ENCODE measurements at places on chromosomes 5 and 9.
A peak's percentile ranks its signal among the peaks of the same experiment; 100 is the strongest.

GRCh38 chr5:8726383-8727036, 819.4 kb downstream of the SEMA5A start:
- DNase-seq, result no peak

DNA sequence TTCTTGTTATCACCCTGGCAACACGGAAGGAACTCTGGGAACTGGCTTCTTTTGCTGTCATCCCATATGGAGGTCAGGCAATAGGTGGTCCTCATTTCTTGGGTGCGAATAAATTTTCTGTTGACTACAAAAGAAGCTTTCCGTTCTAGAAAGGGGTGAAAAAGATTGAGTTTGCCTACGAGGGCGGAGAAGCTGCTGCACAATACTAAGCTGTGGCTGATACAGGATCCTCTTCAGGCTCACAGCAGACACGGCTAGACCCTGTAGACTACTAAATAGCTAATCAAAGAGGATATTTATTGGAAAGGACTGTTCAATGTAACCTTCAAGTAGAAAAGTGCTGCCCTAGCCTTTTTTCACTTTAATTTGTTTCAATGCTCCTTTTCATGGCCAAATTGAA, 58.1 kb downstream of the TJP2 start:
- no peak for DNase-seq

DNA sequence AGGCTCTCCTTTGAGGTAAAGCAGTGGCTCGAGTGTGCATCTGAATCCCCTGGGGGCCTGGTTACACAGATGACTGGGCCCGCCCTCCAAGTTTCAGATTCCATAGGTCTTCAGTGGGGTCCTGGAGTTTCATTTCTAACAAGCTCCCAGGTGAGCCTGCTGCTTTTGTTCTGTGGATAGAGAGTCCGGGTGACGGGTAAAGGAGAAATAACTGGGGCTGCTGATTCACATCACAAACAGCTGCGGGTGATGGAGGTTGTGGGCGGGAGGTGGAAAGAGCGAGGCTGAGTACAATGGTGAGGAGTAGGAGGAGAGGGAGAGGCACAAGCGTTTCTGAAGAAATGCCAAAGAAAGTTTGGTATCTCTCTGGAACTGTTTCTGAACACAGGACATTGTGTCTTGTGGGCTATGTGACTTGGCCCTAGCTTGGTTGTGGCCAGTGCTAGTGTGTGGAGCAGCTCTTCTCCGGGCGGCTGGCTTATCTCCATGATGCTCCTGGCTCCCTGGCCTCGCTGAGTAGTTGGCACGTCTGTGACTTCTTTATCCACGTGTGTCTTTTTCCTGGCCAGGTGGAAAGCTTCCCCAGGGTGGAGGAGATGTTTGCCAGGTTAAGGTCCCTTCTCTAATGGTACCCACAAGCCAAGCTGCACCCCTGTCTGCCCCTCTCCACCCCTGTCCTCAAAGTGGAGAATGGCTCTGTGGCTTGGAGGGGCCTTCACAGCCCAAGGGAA, 61.7 kb downstream of the HSPA4 start:
- peak; percentile 63 for DNase-seq

DNA sequence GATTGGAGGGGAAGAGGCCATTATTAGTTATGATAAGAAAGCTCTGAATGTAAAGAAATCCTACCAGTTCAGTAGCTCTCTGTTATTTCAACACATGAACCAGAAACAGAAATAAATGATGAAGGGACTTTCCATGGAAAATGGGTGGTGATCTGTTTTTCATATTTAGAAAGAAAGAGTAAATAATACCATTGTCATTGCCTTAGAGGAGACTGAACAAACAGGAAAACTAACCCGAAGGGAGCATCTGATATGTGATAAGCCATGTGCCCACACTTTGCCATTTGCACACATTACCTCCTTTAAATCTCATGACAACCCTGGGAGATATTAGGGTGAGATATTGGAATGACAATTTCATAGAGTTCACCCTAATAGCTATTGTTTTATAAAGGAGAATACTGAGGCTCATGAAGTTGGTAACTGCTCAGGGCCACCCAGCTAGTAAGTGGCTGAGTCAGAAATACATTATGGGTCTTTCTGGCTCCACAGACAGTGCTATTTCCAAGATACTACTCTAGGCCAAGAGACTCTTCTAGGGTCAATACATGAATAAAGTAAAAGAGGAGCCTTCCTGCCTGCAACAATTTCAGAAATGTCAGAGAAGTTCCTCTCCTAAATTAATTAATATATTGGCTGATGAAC, 111.0 kb upstream of the SLIT3 start:
- DNase-seq, result peak; percentile 51

GRCh38 chr5:129652349-129653056, 95.4 kb upstream of the MINAR2 start:
- no peak for DNase-seq

GRCh38 chr5:133714161-133714915, 102.0 kb upstream of the FSTL4 start:
- DNase-seq, result peak; percentile 15

- DNase-seq, result no peak
Measured at GRCh38 chr5:73094415-73094814, 26.0 kb upstream of the TMEM171 start.

DNA sequence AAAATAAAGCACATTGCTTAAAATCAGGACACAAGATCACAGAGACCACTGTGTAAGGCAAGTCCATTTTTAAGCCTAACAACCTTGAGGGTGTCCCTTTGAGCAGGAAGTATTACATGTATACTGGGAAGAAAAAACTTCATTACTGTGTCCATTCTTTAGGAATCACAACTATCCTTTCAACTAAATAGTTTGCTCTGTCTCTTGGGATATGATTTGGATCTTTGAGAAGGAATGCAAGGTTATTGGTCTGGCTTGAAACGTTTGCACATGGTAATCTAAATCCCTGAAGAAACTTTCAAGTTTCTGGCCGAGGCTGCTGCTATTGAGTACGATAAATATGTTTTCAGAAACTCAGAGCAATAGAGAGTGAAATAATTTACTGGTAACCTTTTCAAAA, 923.0 kb upstream of the SEMA6A start:
- no peak for DNase-seq

DNA sequence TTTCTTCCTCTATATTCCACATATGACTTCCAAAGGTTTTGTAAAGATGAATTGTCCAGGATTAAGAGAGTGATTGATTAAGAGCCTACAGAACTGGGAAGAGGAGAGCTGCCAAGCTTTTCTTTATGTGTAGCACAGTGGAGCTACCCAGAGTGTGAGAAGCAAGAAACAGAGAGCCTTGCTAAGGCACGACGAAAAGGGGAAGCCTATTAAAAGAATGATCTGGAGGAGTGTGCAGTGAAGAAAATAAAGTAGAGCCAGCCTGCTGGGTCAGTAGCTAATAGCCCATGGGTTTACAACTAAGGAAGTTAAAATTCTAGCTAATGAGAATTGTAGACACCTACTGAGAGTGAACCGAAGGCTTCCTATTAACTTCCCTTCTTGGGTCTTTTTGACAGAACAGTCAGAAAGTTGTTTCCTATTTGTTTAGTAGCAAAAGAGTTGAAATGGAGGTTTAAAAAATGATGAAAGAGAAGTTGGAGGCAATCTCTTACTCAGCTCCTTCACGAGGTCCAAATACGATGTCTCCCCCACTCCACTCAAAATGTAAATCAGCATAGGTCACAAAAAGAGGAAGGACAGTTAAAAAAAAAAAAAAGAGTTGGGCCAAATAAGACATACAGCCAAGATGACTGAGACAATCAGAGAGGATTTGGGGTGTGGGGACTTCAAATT, 957 bp upstream of the PRR16 start:
- no peak for DNase-seq

GRCh38 chr9:114518120-114518519, 12.8 kb upstream of the WHRN start:
- no peak for DNase-seq

DNA sequence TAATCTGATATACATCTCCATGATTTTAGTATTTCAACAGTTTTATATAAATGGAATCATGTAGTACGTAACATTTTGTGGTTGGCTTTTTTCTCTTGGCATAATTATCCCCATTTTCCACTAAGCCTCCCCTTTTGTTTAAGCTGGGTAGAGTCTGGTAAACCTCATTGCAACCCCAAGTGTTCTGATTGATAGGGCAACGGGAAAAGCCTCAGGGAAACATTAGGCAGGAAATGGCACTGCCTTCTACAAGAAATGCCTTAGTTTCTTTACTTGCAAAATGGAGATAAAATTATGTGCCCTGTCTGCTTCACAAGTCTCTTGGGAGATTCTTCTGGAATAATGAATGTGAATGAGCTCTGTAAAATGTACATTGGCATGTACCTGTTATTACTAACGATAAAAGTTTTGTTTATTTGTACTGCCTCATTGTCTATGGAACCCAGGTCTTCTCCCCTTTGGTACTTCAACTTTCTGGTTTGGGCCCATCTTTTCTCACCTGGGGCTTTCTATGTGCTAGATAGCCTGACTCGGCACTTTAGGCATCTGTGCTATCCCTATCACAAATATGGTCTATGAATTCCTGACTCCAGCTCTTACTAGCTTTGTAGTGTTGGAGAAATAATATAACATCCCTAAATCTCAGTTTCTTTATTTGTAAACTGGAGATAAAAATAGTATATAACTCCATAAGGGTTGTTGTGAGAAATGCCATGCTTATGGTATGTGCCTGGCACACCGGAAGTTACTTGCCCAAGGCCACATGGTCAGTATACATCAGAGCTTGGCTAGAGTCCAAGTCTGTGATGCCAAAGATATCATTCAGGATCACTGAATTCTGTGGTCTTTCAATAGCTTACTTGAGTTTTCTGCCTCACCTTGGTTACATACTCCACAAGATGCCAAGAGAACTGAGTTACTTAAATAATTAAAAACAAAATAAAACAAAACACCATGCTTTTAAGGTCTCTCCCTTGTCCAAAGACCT, 48.2 kb upstream of the ZNF169 start:
- peak; percentile 15 for DNase-seq

GRCh38 chr5:37247036-37247435, 2.1 kb downstream of the CPLANE1 start:
- no peak for DNase-seq

GRCh38 chr5:111805071-111805470, 48.1 kb upstream of the NREP start:
- DNase-seq, result no peak

GRCh38 chr9:36492865-36493264, 79.8 kb upstream of the MELK start:
- DNase-seq, result no peak

DNA sequence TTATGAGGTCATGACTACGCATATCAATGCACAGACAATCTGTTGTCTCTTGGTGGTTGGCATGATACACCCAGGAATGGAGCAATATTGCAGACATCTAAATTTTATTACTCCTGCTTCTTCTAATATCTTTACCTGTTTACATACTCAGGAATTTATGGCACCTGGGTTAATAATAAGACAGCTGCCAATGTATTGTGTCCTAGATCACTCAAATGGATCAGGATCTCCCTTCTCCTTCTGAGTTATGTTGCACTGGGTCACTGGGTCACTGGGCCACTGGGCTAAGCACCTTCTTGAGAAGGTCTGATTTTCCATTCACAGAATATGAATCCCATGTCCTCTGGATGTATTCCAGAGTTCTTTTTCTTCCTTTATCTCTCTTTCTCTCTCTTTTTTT, 41.8 kb downstream of the CCL28 start:
- no peak for DNase-seq

DNA sequence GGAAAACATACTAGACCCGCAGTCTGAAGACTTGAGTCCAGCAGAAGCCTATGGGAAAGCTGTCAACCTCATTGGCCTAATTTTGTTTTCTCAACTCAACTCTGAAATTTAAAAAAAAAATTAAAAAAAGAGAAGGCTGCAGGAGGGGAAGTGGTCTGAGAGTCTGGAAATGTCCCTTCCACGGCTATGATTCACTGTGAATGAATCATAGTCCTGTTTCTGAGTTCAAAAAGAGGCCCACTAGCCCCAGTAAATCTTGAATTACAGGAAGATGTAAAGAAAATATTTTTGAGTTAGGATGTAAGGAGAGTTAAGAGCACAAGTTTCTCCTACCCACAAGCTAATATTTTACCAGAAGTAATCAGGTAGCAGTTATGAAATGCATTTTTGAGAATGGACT, 565.5 kb upstream of the DMAC1 start:
- DNase-seq, result no peak

DNA sequence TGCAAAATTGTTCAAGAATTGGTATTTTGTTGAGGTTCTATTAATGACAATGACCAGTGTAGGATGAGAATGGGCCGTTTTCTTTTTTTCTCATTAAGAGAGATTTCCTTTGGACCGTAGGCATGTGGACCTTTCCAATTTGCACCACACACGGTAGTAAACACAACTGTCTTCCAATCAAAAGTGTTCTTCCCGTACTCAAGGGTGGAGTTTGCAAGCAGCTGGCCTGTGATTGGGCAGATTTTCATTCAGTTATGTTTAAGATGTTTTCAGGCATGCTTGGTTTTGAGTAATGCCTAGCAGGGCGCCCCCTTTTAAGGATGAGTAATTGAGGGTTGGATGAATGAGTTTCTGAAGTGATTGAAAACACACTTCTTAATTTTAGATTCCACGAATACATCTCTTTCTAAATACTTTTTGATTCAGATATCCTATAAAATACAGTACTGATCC, 2.5 kb downstream of the KDM3B start:
- peak; percentile 89 for DNase-seq

DNA sequence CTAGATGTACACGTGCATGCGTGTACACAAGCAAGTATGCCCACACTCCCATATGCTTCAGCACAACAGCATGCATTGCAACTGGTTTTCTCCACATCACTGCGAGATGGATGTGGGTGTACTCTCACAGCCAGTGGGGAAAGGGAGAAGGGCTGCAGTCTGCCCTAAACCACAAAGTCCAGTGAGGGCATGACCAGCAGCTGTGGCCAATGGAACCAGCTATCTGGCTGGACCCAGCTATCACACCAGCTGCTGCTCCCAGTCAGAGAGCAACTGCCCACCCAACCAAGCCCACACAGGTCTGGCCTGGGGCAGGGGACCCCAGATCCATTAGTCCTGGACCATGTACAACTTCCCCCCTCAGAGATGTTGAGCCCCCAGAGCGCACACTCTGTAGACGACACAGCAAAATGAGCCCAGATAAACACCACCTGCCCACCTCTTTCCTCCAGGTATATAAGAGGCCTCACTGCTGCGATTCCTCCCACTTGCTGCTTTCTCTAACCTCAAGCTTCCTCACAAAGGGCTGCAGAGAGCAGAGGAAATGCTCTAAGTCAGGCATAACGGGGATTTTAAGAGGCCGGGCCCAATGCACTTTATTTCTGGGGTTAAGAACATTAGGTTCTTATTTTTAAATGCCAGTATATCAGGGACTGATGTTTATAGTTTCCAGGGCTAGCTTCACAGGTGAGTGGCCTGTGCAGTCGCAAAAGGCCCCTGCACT, 39.0 kb downstream of the SHB start:
- DNase-seq, result no peak

GRCh38 chr9:90141723-90142122, 500.9 kb downstream of the DIRAS2 start:
- peak; percentile 50 for DNase-seq

DNA sequence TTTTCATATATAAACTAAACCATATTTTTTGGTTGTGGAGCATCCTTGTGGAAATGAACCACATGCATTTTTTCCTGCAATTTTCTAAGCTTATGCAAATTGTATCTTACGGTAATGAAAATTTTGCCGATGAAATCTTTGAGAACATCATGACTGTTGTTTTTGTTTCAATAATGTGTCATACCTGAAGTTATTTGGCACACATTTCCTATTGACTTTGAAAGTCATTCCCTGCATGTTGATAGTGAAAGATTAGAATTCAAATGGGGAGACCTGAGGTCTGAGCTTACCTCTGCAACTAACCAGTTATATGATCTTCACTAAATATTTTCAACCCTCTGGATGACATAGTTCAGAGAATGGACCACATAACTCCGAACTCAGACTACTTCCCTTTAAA, 88.5 kb downstream of the PRR16 start:
- DNase-seq, result peak; percentile 28

Measured in GM23248 (cell line).